Stimulated activated CD8-positive, alpha-beta memory T cell treated with anti-CD3 and anti-CD28 coated beads, Interleukin-2, amount 100 ng/mL, for 1 hour (primary cell): ENCODE measurements at places on chromosomes 4 and X.

DNA sequence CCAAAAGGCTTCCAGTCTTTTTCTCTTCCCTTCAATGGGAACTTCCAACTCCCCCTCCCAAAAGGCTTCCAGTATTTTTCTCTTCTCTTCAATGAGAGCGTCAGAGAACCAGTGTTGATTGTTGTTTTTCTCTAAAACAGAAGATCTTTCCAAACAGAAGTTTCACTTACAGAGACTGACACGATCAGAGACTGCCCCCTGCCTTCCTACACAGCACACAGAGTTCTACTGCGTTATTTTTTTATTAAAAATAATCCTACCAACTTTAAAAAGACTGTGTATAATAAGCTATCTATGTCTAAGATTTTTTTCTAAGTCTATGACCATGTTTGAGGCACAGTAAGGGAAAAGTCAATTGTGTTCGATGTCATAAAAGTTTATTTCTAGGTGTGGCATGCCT is 3.5 kb upstream of the HTR2C start:
- DNase-seq: no peak

GRCh38 chrX:19709812-19710518 is 177.4 kb downstream of the SH3KBP1 start:
- DNase-seq: no peak

GRCh38 chr4:105520819-105521790 is 31.3 kb upstream of the ARHGEF38 start:
- DNase-seq: no peak

DNA sequence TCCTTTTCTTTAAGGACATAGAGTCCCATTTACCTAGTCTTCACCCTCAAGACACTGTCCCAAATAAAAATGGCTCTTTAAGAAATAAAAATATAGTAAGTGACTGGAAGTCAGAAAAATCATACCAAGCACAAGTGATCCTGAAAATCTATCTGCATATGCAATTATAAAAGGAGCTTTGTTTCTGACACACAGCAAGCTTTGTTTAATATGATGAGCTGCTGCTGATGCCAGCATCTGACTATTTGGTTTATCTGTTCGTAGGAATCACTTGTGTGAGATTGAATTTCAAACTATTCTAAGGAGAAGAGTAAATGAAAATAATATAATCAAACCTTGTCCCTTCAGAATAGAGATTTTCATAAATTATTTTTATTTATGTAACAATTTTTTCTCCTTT is 332.4 kb downstream of the PCDH7 start:
- no peak for DNase-seq

DNA sequence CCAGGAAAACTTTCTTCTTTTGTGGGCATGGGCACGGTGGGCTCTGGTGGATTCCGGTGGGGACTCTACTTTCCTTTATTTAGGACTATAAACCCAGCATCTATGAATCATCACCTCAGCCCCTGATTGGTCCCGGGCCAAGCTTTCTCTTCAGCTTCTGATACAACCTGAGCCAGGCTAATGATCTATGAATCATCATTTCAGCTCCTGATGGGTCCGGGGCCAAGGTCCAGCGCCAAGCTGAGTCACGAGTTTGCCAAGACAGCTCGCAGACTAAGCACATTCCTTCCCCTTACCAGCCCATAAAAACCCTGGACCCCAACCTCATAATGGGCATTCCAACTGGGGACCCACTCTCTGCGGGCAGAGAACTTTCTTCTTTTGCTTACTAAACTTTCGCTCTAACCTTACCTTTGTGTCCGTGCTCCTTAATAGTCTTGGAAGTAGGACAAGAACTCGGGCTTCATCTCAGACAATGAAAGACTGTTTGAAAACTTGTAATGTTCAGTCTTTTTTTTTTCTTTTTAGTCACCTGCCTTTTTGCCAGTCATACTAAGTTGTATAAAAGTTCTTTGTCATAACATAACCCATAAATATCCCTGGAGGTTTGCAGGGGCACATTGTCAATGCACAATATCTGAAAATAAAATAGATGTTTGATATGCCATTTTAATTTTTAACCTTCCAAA is 904.9 kb upstream of the EPHA5 start:
- DNase-seq: no peak

DNA sequence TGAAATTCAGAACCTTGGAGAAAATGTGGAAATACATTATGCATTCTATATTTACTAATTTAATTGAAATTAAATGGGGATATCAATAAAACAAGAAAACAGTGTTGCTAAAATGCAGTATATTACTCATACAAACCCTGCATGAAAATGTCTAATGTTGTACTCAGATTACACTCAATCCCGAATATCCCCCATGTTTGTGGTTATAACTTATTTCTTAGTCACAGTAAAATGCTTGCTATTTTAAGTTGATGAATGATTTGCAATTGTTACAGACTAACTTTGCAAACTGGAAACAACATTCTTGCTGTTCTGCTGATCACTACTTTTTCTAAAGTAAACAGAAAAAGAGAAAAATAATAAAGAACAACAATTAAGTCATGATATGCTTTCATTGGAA is 33.1 kb upstream of the ANXA10 start:
- no peak for DNase-seq

GRCh38 chr4:158949099-158949498 is 153.8 kb upstream of the RAPGEF2 start:
- DNase-seq: no peak

DNA sequence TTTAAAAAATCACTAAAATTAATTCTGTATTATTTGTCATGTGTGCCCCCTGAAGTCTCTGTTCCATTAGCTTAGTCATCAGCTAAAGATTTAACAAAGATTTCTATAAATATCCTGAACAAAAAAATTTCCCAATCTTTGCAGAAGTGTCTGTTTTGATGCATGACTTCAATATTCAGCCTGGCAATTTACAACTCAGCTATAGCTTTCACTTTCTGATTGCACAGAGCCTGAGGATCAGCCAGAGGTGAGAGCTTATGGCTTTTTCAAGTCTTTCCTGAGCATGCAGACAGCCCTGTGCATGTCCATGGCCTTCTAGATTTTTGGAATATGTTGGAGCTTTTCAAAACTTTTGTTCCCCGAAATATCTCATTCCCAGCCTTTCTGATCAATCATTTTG is 420.1 kb downstream of the ZNF674 start:
- DNase-seq: no peak

DNA sequence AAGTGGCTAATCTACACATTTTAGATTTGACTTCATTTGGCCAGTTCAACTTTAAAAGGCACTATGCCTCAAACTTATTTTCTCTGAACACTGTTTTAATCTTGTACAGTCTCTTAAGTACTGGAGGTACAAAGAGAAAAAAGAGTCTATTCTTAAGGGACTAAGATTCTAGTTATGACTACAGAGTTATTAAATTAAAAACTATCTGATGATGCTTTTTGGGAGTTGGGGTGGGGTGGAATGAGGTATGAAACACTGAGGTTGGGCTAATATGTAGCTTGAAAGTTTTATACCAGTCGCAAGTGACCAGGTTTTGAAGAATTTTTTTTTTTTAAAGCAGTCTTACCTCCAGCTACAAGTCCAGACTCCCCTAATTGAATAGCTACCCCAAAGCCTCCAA is 17.7 kb upstream of the GPR34 start:
- no peak for DNase-seq

DNA sequence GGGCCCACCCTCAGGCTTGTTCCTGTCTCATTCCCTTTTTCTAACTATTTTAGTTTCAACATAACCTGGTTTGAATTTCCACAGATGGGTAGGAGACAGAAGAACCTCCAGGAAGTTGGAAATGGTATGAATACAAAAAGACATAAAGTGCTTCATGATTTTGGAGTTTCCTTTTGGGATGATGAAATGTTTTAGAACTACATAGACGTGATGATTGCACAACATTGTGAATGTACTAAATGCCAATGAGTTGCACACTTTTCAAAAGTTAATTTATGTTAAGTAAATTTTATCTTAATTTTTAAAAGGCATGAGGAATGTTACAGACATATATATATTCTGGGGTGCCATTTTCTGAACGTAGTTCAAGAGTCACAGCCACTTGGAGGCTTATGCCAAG is 41.1 kb upstream of the IBSP start:
- no peak for DNase-seq

DNA sequence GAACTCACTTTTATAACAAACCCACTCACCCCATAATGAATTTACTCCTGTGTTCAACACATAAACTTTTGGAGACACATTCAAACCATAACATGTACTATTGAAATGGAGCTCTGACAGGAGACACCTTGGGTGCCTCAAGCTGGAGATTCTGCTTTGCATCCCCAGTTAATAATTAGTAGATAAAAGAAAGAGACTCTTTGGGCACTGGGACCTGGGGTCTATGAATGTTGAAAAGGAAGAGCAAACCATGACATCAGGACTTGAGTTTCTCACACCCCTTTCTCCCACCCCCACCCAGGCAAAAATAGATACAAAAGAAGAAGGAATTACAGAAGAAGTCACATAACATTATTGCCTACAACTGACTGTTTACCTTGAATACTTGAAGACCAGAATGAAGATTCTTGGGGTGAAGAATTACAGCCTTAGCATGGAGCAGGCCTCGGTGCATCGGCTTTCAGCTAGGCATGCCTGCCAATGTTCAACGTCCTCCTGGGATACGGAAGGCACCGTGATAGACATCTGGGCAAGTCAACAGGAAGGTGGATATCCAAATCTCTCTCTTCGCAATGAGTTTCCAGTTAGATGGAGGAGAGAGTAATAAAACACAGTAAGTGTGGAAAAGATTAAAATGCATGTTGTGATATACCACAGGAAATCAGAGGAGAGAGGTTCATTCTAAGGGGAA is 316.0 kb downstream of the TRIML1 start:
- no peak for DNase-seq

DNA sequence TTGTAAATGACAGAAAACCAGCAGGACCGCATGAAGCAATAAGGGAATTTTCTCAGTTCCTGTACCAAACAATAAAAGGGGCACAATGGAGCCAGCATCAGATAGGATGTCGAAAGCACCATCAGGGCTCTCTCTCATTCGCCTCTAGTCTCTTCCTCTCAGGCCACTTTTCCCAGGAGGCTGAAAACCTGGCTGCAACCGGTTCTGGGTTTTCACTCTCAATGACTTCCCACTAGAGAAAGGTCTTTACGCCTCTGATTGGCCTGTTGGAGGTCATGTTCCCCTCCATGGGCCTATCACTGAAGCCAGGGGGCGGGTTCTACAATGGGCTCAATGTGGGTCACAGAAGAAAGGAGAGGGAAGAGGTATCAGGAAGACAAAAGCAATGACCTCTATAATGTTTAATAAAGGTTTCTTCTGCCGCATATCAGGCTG is 29.3 kb downstream of the ZNF827 start:
- no peak for DNase-seq
